Stimulated activated CD4-positive, alpha-beta T cell treated with anti-CD3 and anti-CD28 coated beads, Interleukin-12 subunit alpha, Interleukin-12 subunit beta, amount 100 ng/mL, for 4 hours (primary cell): ENCODE measurements at places on chromosomes 5 and 9.

GRCh38 chr5:65811885-65812284, 89.9 kb downstream of the NLN start:
- DNase-seq: no peak

- no peak for DNase-seq
These were observed 39.6 kb upstream of the SAP30L start for GRCh38 chr5:154406231-154406630.

- no peak for DNase-seq
These were observed at the start of gene HMMR for GRCh38 chr5:163460562-163461171. TSS of gene HMMR (plus strand) at chr5:163460632. CDS start at chr5:163460693, 61 bp downstream.

DNA sequence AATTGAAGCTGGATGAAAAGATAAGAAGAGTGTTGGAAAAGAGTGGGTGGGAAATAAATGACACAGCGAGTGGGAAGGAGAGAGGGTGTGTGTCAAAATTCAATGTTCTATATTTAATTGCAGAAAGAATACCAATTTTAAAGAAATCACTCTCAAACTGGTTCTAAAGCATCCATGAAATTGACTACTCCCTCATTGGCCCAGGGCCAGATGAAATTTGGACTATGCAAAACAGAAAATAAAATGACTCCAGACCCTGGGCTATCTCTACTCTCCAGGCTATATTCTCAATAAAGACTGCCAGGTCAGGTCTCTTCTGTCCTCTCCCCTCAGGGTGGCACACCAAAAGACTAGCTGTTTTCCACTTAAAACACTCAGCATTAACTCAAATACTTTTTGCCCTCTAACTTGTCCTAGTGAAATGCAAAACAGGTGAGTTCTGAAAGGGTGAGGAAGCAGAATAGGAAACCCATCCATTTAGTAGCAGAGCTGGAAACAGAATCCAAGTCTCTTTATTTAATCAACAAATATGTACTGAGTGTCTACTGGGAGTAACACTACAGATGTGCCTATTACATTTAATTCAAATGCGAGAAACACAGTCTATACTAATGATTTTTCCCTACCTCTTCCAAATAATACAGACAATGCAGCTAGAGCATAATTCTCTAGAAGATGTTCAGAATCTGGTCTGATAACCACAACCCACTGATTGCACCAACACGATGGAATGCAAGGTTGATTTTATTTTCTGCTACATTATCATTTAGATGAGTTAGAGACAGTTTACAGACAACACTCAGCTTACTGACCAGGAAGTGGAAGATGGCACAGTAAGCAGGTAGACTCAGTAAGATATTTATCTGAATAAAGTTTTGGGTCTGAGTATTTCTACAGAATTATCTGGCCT, 42.1 kb downstream of the EFCAB9 start:
- no peak for DNase-seq

- no peak for DNase-seq
These were observed 47.2 kb upstream of the PCAT7 start for GRCh38 chr9:94507531-94508258.

DNA sequence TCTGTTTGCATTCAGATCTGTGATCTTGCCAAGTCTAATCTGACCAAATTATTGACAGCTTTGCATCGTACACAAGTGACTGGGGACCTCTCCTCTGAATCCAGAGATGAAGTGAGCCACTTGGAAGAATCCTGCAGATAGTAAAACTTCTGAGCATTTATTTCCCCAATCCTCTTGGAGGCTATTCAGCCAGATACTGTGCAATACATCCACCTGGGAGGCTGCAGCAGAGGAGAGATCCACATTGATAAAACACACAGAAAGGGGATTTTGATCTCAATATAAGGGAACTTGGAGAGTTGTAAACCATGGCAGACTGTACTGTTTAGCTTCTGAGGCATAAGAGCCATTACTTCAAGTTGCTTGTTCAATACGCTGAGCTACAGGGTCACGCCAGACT, 654.6 kb downstream of the MTRR start:
- DNase-seq: no peak

- no peak for DNase-seq
These were observed 88.7 kb downstream of the RAPGEF1 start for GRCh38 chr9:131651160-131651559.

GRCh38 chr5:177368869-177369644, 11.3 kb downstream of the RGS14 start:
- no peak for DNase-seq

- no peak for DNase-seq
These were observed 258.6 kb downstream of the ASTN2 start for GRCh38 chr9:117156144-117156688.

DNA sequence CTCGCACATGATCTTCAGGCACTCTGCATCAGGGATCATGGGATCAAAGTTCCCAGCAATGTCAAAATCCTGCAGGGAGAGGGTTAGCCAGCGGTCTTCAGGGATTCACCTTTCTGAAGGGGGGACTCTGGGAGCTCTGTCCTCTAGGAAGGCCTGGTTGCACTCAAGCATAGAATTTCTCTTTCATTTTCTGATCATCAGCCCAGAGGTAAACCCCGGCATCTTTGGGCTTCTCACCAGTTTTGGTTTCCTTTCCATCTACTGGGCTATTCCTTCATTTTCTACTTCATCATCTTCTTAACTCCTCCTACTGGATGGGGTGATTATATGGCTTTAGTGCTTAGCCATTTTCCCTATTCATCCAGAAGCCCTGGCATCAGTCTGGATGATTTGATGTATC, 4.6 kb upstream of the DND1 start:
- no peak for DNase-seq

DNA sequence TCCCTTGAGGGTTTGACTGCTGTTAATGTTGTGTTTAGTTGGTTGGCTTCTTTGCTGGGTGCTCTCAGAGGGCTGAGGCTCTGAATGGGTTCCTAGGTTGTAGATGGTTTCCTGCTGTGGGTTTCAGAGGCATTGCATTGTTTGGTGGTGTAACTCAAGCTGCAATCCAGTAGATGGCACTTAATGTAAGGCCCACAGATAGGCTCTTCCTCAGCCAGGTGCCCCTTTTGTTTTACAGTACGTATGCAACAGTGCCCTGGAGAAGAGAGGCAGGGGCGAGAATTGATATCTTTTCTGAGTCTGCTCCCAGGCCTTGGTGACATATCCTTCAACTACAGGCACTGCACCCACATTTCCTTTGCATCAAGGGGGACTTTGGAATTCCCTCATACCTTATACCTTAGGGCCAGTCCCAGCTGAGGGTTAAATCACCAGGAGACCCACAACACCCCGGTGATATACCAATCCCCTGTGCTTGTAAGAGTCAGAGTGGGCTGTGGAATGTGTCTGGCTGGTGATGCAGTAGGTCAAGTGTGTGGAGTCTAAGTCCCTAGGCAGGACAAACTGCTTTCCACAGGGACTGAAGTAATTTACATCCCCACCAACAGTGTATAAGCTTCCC, 7.0 kb upstream of the UGT3A2 start:
- no peak for DNase-seq

- no peak for DNase-seq
These were observed 52.1 kb downstream of the NSG2 start for GRCh38 chr5:174097486-174098185.

DNA sequence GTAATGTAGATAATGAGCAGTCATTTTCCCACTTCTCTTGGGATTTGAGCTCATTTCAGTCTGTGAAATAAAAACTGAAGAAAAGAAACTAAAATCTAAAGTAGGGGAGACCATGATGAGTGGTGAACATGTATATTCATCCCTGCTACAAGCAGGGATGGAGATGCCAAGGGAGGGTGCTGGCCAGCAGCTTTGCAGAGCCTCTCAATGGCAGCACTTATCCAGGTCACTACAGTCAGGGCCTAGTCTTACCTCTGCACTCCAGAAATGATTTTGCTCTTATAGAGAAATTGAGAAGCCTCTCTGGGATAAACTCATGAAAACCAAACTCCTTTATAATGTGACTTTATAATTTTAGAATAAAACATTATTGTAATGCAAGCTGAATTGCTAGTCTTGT, 317.6 kb downstream of the FBXL17 start:
- no peak for DNase-seq

- no peak for DNase-seq
These were observed 26.3 kb upstream of the DMRT3 start for GRCh38 chr9:950139-950538.

GRCh38 chr9:115972362-115972761, 181.2 kb upstream of the PAPPA start:
- no peak for DNase-seq
